Caudate nucleus (tissue), 63 donors: ENCODE measurements at places on chromosomes 2 and 18.

DNA sequence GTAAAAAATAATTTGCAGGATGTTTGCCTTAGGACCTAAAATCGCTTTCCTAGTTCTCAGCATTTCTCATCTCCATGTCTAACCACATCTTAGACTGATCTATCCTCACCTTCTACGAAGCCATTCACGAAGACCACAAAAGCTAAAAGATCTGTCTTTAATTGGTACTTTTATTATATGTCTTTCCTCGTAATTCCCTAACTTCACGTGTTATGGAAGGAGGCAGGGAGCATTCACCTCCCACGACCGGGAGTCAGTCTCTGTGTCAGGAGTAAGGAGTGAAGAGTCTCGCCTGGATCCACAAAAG is 1.6 kb downstream of the DLGAP1 start:
- peak; percentile 63 for DNase-seq

DNA sequence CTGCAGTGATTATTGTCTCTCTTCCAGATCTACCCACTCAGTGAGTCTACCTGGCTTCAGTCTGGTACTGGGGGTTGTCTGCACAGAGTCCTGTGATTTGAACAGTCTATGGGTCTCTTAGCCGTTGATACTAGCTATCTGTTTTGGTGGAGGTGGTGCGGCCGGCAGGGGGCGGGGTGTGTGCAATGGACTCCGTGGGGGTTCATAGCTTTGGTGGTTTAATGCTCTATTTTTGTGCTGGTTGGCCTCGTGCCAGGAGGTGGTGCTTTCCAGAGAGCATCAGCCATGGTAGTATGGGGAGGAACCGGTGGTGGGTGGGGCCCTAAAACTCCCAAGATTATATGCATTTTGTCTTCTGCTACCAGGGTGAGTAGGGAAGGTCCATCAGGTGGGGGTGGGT is 1120.1 kb upstream of the FAM98A start:
- DNase-seq: no peak

DNA sequence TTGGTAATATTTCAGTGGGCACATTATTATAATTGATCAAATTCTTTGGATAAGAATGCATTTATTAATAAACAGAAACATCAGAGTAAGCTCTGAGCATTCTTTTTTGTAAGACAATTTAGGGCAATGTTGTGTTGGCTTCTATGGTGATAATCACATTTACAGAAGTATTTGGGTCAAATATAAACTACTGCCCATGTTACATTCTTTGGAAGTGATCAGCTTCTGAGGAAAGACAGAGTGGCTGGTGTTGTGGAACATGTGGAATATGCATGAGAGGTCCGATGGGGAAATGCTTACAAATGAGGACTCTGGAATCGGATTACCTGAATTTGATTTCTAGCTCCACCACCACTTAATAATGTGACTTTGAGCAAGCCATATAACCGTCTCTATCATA is 19.4 kb downstream of the SERPINB13 start:
- DNase-seq: no peak

- no peak for DNase-seq
These were observed 1.1 kb upstream of the MFSD2B start for GRCh38 chr2:24008672-24009366.

- DNase-seq: no peak
These were observed 23.1 kb upstream of the COPS8 start for GRCh38 chr2:237062585-237062984.
